Muscle of arm (tissue), 14 donors: ENCODE measurements at places on chromosomes 16 and 17.

- DNase-seq = no peak
Measured at GRCh38 chr17:49969134-49969759, at the start of gene DLX4. TSS of gene DLX4 (plus strand) at chr17:49969190. CDS start at chr17:49969469, 279 bp downstream.

DNA sequence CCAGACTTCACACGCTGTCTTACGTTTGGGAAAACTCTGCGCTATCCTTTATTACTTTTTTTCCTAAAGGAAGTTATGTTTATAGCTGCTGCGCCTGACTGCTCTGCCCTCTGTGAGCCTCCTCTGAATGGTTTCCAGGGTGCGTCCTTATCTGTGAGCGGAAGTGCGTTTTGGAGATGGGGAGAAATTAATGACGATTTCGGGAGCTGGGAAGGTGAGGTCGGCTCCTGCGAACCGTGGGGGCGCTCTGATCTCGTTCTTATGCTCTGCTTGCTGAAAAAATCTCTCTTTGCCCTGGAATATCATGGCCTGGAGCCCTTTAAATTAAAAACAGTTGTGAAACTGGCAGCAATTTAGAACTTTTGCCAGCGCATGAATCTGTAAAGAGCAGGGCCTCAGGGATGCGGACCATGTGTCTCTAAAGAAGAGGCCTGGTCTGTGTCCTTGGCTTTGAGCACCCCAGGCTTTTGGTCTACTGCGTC is 135.7 kb upstream of the ZFHX3 start:
- DNase-seq = no peak

GRCh38 chr16:31501226-31501965 is 6.8 kb downstream of the RUSF1 start:
- no peak for DNase-seq

GRCh38 chr16:17544785-17545184 is 74.0 kb upstream of the XYLT1 start:
- DNase-seq = no peak

GRCh38 chr17:66643815-66644710 is 190.9 kb upstream of the CACNG5 start:
- no peak for DNase-seq

GRCh38 chr17:44002141-44002848 is 2.1 kb upstream of the NAGS start:
- DNase-seq = no peak

- DNase-seq = no peak
Measured at GRCh38 chr17:64163468-64163867, 33.5 kb upstream of the ERN1 start.

DNA sequence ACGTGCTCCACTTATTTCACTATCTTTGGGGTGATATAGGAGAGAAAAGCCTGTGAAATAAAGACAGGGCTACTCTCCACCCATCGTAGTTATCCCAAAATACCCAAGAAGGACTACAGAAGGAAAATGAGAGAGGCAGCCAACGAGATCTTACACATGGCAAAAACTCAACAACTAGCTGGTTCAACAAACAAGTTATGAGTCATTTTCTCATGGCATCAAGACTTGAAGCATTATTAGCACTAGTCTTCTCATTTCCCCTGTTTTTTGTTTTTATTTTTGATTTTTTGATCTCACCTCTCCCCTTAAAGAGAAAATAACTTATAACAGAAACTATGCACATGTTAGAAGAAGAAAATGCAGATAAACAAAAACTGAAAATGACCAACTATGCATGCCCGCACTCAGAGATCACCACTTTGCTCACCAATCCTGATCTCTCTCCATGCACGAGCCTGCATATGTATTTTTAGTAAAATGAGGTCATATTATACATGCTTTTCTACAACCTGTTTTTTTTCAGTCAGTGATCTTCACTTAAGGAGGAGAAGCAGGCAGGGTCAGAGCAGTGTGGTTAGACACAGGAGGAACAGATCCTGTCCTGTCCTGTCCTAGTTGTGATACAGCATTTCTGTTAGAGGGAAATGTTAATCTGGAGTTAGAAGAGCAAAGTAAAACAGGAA is 22.8 kb downstream of the FAM117A start:
- DNase-seq = no peak

DNA sequence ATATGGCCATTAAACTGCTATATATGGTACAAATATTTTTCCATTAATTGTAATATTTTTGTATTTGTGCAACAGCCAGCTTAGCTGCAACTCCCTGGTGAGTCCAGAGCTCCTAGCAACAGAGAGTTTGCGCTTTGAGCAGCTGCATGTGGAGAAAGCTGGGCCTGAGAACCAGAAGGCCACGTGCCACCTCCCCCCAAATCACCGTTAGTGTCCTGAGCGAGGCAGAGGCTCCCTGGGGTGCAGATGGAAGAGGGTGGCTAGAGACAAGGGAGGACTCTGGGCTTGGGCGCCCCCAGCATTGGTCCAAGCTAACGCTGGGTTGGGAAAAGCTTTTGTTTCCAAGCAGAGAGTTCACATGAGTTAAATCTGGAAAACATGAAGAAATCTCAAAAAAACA is 41.6 kb downstream of the HSBP1 start:
- peak; percentile 73 for DNase-seq

- no peak for DNase-seq
Measured at GRCh38 chr17:83175119-83175821, 95.9 kb downstream of the METRNL start.

GRCh38 chr16:19130852-19131824 is 17.4 kb downstream of the ITPRIPL2 start:
- peak; percentile 71 for DNase-seq

DNA sequence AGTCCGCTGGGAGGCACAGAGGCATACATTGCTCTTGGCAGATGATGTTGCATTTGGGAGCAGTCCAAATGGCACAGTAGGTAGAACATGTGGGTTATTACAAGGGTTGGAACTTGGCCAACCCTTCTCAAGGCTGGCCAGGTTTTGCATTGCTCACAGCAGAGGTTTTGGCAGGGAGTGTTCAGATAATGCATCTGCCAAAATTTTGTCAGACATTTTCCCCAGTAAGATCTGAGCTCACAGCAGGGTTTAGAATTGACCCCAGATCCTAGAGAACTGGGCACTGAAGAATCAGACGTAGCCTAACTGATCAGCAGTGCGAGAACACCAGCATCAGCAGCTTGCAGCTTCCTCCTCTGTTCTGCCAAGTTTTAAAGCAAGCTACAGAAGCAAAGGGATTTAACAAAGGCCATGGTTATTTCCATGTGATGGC is 468.8 kb upstream of the KIF2B start:
- peak; percentile 21 for DNase-seq

DNA sequence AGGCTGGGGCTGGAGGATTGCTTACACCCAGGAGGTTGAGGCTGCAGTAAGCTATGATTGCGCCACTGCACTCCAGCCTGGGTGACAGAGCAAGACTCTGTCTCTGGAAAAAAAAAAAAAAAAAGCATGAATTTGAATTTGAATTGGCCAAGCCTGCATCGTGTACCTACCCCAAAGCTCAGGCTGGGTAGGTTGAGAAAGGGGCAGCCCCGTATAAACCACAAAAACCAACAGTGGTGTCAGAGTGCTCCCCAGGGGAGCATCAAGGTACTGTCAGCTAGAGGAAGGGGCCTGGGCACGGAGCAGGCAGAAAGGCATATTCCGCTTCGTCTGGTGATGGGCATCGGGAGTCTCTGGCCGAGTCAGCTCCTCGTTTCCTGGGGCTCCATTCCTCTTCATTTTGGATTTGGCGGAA is 40.9 kb downstream of the RAP1GAP2 start:
- DNase-seq = no peak

GRCh38 chr16:19460397-19460796 is 42.7 kb downstream of the TMC5 start:
- DNase-seq = no peak

GRCh38 chr16:84950906-84951305 is 60.4 kb downstream of the ZDHHC7 start:
- no peak for DNase-seq

DNA sequence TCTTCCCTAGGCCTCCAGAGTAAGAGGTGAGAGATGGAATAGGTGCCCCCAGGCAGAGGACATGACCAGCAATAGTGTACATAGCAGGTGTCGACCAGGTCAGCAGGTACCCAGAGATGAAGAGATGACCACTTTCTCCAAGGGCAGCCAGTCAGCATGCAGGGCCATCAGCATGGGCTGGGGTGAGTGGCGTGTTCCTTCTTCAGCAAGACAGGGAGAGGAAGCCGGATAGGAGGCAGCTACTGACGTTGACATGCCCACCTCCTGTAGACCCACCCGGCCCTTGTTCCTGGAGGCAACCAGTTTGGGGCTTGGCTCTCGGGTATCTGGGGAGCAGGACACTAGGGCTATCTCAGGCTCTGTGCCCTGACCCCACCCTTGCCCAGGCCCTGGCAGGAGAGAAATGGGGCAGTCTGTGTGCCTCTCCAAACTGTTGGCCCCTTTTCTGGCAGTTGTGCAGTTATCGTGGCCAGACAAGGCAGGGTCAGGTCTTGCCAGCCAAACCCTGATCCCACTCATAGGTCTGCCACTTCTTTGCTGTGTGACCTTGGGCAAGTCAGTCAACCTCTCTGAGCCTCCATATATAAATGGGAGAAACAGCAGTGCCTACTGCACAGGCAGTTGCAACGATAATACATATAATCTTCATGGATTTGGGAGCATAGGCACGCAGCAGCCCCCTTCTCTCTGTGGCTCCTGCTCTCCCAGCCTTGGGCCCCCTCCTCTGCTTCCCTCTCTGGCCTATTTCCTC is 1.4 kb upstream of the NDRG4 start:
- no peak for DNase-seq

GRCh38 chr17:61494325-61495160 is 42.3 kb downstream of the TBX4 start:
- DNase-seq = no peak

DNA sequence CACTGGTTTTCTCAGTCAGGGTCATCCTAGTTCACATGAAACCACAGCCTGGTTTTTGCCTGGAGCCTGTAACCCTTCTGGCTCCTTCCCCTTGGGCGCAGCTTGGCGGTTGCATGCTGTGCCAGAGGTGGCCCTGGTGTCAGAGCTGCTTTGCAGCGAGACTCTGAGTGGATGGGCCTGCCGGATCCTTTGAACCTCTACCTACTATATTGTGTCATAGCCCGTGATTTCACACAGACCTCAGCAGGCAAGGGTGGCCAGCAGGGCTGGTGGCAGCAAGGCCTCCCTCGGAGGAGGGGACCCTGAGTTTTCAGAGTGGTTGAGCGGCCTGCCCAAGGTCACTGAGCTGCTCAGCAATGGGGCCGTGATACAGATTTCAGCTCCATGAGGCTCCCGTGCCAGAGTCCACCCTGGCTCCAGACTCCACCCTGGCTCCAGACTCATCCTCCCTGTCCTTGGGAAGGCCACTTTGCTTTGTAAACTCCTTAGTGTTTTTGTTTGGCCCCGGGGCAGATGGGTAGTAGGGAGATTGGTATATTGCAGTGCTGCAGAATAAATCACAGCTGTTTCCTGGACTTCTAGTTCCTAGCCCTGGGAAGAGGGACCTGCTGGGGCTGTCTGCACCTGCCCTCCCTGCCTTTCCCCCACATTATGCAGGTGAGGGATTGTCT is 9.7 kb downstream of the MPRIP start:
- no peak for DNase-seq

DNA sequence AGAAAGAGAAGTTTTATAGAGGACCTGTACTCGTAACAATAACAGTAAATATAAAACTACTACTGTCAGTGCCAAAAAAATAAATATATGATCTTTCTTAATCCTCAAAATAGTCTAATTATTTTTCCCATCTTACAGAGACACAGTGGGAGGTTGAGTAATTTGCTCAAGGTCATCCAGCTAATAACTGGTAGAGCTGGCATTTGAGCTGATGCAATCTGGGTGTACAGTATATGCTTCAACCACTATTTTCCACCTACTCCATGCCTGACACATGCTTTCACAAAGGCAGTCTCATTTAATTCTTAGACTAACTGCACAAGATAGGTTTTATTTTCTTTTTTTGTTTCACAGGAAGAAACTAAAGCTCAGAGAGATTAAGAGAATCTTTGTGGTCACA is 33.6 kb downstream of the PIGL start:
- no peak for DNase-seq

GRCh38 chr16:35862242-35862641 is 2402.8 kb downstream of the TP53TG3F start:
- no peak for DNase-seq

DNA sequence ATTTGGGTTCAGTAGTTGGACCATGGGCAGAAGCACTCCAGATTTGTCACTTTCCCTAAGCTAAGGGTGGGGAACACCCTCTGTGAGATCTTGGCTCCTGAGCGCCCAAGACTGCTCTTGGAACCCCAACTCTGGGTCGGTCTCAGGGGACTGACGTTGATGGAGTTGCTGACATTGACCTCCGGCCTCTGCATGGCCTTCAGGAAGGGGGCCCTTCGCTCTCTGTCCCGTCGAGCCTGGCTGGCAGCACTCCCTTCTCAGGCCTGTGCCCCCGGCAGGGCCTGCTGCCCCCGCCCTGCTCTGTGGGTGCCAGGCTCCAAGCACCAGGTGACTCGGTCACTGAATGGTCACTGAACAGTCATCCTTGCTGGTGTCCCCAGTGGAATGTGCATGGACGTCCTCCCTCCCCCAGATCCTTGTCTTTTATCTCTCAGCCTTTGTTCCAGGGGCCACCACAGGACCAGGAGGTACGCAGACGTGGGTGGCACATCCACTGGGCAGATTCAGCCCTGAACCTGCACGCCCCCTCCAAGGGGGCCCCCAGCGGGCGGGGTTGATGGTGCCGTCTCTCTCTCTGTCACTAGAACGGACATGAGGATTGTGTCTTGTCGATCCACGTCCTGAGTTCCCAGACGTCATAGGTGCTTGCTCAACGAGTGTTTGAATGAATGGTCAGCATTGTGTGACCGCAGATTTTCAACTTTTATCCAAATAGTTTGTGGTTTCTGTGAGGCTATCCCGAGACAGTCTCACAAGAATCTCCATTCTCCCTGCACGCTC is 314.5 kb downstream of the SEC14L1 start:
- no peak for DNase-seq

DNA sequence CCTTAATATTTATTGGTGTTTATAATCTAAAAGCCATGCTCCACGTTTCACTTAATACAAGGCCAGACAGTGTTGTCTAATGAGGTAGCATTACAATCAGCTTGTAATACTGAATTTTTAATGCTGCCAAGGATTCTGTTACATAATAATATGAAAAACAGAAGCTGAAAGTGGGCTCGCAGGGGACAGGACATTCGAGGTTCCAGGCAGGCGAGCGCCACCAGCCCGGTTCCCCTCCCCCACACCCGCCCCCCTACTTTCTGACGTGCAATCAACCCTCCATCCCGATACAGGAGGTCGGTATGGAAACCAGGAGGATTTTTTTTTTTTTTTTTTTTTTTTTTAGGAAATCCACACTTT is 6.2 kb upstream of the ZFHX3 start:
- DNase-seq = no peak

DNA sequence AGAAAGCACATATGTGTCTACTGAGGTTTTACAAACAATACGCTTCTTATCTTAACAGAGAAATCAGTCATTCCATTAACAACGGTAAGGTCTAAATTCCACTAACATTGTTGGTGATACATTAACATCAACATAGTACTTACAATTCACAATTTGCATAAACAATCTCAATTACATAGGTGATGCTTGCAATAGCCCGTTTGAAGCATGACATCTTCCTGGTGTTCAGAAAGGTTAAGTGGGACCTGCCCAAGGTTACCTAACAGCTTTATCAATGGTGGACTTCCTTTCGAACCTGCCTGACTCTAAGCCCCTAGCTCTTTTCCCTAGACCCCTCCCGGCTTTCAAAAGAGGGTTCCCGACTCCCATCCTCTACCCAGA is 699 bp downstream of the FAM222B start:
- DNase-seq = no peak
